ENCODE measurements at places on chromosomes 12 and 14.

GRCh38 chr14:32379447-32379846 lies 50.3 kb downstream of the AKAP6 start:
- no peaks in the 10 kb centered on the region for H3K36me3 ChIP-seq
- H3K4me1 ChIP-seq: no peaks in the 10 kb centered on the region
- no peak overlapping the region for H3K27ac ChIP-seq

DNA sequence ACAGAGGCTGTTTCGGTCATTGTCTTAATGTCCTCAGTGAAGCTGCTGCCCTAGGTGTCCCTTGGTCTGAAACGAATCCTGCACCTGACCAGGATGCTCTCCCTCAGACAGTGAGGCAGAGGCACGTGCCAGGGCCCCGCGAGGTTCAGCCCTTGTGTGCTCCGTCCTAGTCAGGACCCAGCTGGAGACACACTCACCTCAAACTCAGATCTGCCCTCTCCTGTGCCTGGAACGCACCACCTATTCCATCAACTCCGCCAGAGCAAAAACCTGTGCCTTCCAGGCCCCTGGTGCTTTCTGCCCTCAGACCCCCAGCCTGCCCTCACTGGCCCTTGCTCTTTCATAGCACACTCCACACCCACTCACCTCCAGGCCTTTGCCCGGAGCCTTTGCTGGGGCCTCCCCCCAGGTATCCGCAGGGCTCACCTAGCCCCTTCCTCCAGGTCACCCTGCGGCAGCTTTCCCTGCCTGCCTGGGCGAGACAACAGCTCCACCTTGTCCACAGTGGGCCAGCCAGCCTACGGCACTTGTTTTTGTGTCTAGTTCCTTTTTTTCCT lies 150.6 kb downstream of the BCL11B start:
- DNase-seq: no peak
- H3K4me1 ChIP-seq: no peaks in the 10 kb centered on the region
- H3K4me3 ChIP-seq: no peak overlapping the region
- no peak overlapping the region for H3K27ac ChIP-seq

DNA sequence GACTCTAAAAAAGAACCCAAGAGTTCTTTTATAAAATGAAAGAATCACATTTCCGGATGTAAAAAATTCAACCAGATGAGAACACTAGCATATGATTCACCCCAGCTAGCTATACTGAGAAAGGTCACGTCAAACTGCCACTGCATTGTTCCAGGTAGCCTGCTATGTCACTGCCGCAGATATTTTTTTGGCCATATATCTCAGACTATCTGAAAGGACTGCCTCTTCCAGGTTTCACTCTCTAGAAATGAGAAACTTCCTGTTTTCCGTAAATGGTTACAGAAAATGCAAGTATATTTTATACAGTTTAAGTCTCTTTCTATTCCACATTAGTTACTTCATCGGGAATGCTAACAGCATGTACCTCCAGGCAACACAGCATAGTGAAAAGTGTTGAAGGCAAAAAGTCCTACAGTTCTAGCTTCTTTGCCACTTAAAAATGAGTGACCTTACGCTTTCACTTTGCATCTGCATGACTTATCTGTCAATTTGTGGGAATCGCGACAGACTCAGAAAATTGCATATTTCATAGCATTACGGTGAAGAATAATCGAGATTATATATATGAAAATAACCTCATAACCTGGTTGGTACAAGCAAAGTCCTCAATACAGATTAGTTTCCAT lies 105.2 kb downstream of the MED13L start:
- H3K4me1 ChIP-seq: peaks cover 10% of the 10 kb centered on the region
- no peak overlapping the region for H3K4me3 ChIP-seq
- H3K27ac ChIP-seq: no peak overlapping the region
- no peaks in the 10 kb centered on the region for H3K36me3 ChIP-seq
- DNase-seq: no peak
- H3K27me3 ChIP-seq: no peaks in the 10 kb centered on the region

- no peaks in the 10 kb centered on the region for H3K36me3 ChIP-seq
- no peaks in the 10 kb centered on the region for H3K27me3 ChIP-seq
- no peak overlapping the region for H3K4me3 ChIP-seq
- no peak for DNase-seq
These were observed 105.6 kb downstream of the DPF3 start for GRCh38 chr14:72788255-72788654.

GRCh38 chr12:132475304-132476037 lies 14.5 kb upstream of the FBRSL1 start:
- no peaks in the 10 kb centered on the region for H3K4me1 ChIP-seq
- H3K27me3 ChIP-seq: no peaks in the 10 kb centered on the region
- no peak overlapping the region for H3K4me3 ChIP-seq
- H3K36me3 ChIP-seq: no peaks in the 10 kb centered on the region
- no peak overlapping the region for H3K27ac ChIP-seq

DNA sequence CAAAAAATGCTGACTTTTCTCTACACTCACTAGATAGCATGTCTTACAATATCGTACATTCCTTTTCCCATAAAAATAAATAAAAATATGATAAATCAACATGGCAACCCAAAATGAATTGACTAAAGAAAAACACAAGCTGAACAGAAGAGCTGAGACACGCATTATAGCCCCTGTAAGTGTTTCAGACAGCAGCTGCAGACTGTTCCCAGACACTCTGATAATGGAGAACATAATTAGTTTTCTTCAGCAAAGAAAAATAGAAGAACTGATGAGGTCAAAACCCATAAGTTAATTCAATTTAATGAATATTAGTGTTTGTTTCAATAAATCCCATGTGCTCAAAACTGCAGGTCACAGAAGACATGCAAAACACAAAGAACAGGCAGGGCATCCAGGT lies 23.8 kb downstream of the ST8SIA1 start:
- no peaks in the 10 kb centered on the region for H3K4me1 ChIP-seq
- no peak overlapping the region for H3K4me3 ChIP-seq
- DNase-seq: no peak
- H3K36me3 ChIP-seq: no peaks in the 10 kb centered on the region

DNA sequence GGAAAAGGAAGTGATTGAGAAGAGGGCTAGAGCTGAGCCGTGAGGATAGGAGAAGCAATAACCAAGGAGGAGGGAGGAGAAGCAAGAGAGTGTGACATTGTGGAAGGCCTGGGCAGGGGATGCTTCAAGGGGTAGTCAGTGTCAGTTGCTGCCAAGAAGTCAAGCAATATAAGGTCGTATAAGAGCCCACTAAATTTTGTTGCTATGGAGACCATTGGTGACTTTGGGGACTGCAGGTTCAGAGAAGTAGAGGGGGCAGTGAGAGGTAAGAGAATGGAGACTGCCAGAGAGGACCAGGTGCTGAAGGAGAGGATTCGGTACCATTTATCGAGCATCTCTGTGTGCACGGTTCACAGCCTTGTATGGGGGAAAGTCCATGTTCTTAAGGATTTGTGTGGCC lies 3.1 kb upstream of the ATXN3 start:
- no peaks in the 10 kb centered on the region for H3K27me3 ChIP-seq
- no peak overlapping the region for H3K27ac ChIP-seq
- no peak for DNase-seq
- peaks cover 14% of the 10 kb centered on the region for H3K4me1 ChIP-seq
- no peak overlapping the region for H3K4me3 ChIP-seq

- no peaks in the 10 kb centered on the region for H3K36me3 ChIP-seq
- no peak overlapping the region for H3K27ac ChIP-seq
- no peak for DNase-seq
- H3K4me1 ChIP-seq: no peaks in the 10 kb centered on the region
- no peak overlapping the region for H3K4me3 ChIP-seq
These were observed 193.3 kb upstream of the SYT1 start for GRCh38 chr12:78671295-78671694.

DNA sequence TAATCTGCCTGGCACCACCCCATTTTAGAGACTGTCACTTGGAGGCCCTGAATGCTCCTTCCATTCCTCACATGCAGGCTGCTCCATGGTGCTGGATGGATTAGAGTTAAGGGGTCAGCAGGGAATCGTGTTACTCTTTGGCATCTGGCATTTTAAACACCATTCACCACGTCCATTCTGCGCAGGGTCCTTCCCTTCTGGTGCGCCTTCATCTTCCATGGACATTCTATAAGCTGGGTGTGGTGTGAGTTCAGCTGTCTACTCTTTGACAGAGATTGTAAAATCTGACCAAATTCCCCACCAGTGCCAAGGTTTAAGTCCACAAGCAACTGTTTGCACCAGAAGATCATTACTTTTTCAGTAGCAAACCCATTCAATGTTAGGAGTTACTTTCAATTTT lies 47.8 kb downstream of the GIT2 start:
- H3K27me3 ChIP-seq: no peaks in the 10 kb centered on the region
- no peak overlapping the region for H3K4me3 ChIP-seq
- no peaks in the 10 kb centered on the region for H3K36me3 ChIP-seq
- H3K27ac ChIP-seq: peak overlapping the region; percentile 51
- DNase-seq: no peak

DNA sequence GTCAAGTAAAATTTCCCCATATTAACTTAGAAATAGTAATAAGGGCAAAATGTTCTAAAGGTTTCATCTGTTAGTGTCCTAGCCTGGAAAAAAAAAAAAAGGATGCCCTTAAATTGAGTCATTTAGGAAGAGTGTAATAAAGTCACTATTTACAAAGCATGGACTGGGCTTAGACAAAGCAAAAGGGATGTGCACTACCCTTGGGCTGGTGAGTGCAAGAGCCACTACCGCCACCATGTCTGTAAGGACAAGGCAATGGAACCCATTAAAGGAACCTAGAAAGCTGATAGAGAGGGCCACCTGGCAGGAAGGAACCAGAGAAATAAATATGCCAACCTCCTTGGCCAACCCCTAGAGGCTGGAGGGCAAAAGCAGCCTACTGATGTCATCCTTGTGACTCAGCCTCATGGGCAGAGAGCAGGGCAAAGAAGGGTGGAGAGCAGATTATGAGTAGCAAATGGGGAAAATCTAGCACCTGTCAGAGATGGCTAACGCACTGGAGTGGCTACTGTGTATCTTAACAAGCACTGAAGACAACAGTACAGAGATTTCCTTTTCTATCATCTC lies 59.5 kb upstream of the FUT8 start:
- H3K36me3 ChIP-seq: no peaks in the 10 kb centered on the region
- peak overlapping the region; percentile 55 for H3K27ac ChIP-seq
- peaks cover 16% of the 10 kb centered on the region for H3K4me1 ChIP-seq
- H3K27me3 ChIP-seq: no peaks in the 10 kb centered on the region
- peak; percentile 40 for DNase-seq
- H3K4me3 ChIP-seq: no peak overlapping the region

DNA sequence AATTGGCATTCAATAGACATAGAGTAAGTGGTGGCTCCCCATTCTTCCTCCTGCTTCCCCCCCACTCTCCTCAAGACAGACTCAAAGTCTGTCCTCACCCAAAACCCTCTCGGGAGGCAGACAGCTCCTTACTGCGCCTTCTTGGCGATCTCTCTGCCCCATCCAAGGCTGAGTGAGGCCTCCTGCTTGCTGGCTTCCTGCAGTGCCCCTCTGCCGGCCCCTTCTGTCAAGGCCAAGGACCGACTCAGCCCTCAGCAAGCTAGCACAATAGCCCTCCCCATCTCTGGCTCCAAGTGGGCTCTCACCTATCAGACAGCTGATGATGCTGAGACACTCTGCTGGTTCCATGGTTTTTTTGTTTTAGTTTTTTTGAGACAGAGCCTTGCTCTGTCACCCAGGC lies 62.5 kb upstream of the DLK1 start:
- H3K4me1 ChIP-seq: peaks cover 28% of the 10 kb centered on the region
- no peaks in the 10 kb centered on the region for H3K27me3 ChIP-seq
- peak overlapping the region; percentile 68 for H3K27ac ChIP-seq
- no peak for DNase-seq

GRCh38 chr12:104687823-104688573 lies 231.2 kb downstream of the CHST11 start:
- H3K27ac ChIP-seq: no peak overlapping the region
- H3K27me3 ChIP-seq: no peaks in the 10 kb centered on the region
- H3K4me1 ChIP-seq: no peaks in the 10 kb centered on the region
- no peaks in the 10 kb centered on the region for H3K36me3 ChIP-seq
- H3K4me3 ChIP-seq: no peak overlapping the region
- DNase-seq: no peak

DNA sequence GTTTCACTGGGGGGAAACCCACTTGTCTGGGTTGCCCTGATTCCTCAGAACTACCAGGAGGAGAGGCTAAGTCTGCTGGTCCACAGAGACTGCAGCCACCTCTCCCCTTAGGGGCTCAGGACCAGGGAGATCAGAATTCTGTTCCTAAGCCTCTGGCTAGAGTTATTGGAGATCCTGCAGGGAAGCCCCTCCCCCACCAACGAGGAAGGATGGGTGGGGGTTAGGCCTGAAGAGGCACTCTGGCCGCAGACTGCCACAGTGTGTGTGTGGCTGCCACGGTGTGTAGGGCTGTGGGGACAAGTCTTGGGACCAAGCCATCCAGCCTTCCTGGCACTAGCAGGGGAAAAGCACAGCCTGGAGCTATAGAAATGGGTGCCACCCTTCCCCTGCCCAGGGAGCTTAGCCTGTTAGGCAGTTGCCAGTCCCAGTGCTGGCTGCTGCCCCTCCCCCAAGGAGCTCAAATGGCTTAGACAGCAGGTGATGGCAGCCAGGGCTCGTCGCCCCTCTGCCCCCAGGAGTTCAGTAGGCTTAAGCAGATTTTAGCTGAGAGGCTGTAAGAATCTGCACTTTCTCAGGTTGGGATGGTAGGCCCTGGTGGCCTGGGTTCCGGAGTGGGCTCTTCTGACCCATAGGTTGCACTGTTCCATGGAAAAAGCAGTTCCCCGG lies 107.7 kb downstream of the ERGIC2 start:
- no peaks in the 10 kb centered on the region for H3K36me3 ChIP-seq
- H3K27me3 ChIP-seq: no peaks in the 10 kb centered on the region

GRCh38 chr12:109873653-109874052 lies 6.7 kb downstream of the GLTP start:
- peaks cover 92% of the 10 kb centered on the region for H3K4me1 ChIP-seq
- peak; percentile 33 for DNase-seq
- peak overlapping the region; percentile 69 for H3K27ac ChIP-seq

DNA sequence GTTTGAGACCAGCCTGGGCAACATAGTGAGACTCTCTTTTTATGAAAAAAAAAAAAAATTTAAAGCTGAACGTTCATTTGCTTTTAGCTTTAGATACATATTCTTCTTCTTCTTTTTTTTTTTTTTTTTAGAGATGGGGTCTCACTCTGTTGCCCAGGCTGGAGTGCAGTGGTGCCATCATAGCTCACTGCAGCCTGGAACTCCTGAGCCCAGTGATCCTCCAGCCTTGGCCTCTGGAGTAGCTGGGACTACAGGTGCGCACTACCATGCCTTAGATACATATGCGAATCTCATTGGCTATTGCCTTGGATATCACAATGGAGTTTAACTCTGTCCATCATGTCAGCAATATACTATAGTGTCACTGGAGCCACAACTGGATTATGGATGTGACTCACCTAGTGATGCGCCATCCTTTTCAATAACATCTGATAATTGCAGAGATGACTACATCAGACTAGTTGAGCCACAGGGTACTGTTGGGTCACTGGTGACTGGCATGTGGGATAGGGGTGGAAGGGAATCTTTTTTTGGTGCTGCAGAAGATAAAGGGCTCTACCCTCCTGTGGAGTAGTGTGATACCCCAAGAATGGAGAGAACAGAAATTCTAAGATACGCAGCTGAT lies 2.7 kb upstream of the ADIPOR2 start:
- no peak for DNase-seq
- no peak overlapping the region for H3K27ac ChIP-seq
- no peaks in the 10 kb centered on the region for H3K27me3 ChIP-seq
- no peak overlapping the region for H3K4me3 ChIP-seq

GRCh38 chr14:105891631-105892452 lies 365.5 kb downstream of the TMEM121 start:
- H3K36me3 ChIP-seq: no peaks in the 10 kb centered on the region
- no peak overlapping the region for H3K4me3 ChIP-seq
- no peaks in the 10 kb centered on the region for H3K27me3 ChIP-seq

- peaks cover 29% of the 10 kb centered on the region for H3K4me1 ChIP-seq
- no peaks in the 10 kb centered on the region for H3K27me3 ChIP-seq
- no peak overlapping the region for H3K4me3 ChIP-seq
- no peak for DNase-seq
These were observed 29.4 kb downstream of the RIN3 start for GRCh38 chr14:92542766-92543554.
